ENCODE measurements at places on chromosomes 12 and 14.

GRCh38 chr12:27838543-27839185, 58.6 kb upstream of the MANSC4 start:
- no peak for DNase-seq

DNA sequence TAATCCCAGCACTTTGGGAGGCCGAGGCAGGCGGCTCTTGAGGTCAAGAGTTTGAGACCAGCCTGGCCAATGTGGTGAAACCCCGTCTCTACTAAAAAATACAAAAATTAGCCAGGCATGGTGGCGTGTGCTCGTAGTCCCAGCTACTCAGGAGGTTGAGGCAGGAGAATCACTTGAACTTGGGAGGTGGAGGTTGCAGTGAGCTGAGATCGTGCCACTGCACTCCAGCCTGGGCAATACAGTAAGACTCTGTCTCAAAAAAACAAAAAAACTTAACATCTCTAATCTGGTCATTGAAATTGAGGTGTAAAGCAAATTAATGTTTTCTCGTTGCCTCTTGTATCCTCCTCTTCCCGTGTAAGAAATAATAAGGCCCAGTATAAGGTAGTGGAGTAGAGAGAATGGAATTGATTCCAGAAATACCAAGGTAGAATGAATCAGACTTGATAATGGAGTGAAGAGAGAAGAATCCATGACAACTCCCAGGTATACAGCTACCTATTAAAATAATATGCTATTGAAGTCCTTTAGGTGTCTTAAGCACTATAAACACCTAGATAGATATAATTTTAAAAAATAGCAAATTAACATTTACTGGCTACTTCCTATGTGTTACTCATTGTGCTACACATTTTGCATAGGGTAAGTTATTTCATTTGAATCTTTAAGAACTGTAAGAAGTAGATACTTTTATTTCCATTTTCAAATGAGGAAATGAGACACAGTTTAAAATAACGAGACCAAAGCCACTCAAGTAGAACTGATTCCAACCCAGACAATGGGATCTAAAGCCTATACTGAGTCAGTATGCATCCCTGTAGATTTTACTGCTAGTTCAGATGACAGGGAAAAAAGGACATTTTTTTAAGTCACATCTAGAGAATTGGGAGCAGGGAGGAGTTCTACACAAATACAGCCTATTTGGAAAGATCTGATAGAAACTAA, 23.2 kb downstream of the RAP1B start:
- DNase-seq: no peak

DNA sequence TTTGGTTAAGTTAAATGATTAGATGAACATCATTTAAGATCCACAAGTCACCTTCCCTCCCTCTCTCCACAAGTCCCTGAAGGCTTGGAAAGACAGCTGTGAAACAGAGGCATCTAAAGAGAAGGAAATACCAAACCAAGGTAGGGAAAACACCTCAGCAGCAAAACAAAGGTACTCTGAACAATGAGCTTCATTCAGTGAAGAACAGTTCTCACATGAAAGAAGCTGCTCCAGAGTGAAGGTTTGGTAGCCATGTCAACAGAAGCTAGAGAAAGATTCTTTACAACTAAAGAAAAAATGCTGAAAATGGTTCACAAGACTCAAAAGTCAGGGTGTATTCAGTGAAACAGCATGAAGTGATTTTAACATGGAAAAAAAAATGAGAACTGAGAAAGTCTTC, 69.4 kb downstream of the FGD6 start:
- DNase-seq: no peak

GRCh38 chr12:120965534-120966091, 12.7 kb upstream of the HNF1A start:
- DNase-seq: no peak

- no peak for DNase-seq
These were observed 448.0 kb upstream of the CCDC196 start for GRCh38 chr14:66038212-66038611.

GRCh38 chr12:65501093-65501621, 222.7 kb downstream of the MSRB3 start:
- no peak for DNase-seq

DNA sequence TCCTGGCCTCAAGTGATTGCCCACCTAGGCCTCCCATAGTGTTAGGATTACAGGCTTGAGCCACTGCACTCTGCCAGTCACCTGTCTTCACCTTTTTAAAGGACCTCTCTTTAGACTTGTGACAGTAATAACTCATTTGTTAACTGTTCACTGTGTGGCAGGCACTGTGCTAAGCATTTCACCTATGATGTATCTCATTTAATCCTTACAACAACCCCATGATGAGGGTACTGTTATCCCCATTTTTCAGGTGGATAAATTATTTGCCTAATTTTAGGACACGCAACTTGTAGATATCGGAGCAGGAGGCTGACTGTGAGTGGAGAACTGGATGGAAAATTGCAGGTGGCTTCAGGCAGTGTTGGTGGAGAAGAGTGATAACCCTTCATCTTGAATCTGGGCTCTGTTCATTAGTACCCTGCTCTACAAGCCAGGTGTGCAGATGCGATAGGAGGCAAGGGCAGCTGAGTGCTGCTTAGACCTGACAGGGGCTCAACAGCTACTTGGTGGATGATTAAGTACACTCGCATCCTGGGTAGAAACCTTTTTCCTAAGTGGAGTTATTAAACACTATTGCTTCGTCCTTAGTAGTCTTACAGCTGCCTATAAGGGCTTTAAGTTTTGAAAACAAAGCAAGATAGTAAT, 2.7 kb downstream of the TCTN1 start:
- DNase-seq: no peak

DNA sequence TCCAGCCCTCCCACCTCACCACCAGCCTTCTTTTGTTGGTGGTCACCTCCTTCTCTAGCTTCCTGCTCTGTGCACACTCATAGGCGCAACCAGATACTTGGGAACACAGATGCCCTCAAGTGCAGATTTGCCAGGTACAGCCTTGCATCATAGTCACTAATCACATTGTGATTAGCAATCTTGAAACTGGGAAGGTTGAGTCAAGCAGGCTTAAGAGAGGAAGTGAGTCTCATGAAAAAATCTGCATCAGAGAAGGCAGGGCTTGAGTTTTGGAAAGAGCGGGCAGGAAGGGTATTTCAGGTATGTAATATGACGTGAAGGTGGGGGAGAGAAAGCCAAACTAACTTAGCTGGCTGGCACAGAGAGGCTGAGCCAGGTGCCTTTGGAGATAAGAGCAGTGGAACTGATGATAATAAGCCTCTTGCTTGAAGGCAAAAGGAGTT, 2.7 kb upstream of the RABGGTA start:
- DNase-seq: no peak

- DNase-seq: peak; percentile 73
These were observed 194.6 kb upstream of the KRR1 start for GRCh38 chr12:75705749-75706711.

All from right renal cortex interstitium (tissue), 3 donors.